ENCODE measurements at places on chromosomes 11 and 22.

- no peak for DNase-seq
Measured at GRCh38 chr11:92376146-92376599, 151.6 kb downstream of the FAT3 start.

DNA sequence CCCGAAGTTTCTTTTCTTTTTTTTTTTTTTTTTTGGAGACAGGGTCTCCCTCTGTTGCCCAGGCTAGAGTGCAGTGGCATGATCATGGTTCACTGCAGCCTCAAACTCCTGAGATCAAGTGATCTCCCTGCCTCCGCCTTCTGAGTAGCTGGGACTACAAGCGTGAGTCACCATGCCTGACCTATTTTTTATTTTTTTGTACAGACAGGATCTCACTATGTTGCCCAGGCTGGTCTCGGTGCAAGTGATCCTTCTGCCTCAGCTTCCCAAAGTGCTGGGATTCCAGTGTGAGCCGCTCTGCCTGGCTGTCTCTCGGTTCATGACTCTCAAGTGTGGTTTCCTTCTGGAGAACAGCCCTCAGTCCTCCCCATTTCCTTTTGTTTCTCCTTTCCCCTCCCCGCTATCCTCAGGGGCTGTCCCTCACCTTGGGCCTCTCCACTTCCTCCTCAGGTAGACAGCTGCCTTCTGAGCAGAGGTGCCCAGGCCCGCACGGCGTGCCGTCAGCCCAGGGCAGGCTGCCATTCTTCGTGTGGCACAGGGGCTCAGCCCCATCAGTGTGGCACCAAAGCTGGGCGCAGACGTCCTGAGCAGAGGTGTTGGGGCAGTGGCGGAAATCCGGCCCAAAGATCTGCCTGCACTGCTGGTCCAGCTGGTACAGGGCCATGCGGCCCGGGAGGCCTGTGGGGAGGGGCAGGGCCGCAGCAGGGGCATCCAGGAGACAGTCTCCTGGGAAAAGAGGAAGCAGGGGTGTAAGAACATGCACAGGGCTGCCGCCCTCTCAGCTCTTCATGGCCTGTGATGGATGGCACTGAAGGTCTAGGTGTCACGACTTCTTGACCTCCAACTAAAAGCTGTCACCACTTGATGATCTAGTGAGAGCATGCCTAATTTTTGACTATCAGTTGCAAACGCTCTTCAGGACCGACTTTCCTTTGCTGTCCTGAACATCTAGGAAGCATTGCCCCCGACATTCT lies 14.0 kb downstream of the ADAMTS8 start:
- DNase-seq: no peak

- no peak for DNase-seq
Measured at GRCh38 chr22:46758867-46759290, 3.6 kb upstream of the TBC1D22A start.

- no peak for DNase-seq
Measured at GRCh38 chr22:46744581-46744980, 6.5 kb upstream of the CERK start.

DNA sequence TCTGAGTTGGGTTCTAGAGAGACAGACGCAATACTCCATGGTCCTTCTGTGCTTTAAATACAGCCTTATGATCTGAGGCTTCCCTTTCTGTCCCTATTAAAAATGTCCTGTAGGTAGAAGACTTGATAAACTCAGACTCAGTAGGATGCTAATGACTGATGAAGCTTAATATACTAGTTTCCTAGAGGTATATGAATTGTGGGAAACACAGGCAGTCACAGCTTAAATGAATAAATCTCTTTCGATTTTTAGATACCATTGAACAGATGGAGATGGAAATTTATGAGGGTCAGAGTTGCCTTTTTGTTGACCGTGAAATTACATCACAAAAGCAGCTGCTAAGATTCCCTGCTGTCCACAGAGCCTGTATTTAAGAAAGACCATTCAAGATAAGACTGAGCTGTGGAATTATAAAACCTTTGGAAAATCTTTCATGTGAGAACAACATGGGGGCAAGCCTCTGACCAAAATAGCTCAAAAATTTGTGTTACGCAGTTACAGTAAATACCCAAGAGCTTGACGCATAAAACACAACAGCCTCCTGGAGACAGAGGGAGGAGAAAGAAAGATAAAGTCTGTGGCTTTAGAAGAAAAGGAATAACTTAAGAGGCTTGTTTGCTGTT lies 172.3 kb downstream of the AASDHPPT start:
- DNase-seq: no peak

GRCh38 chr11:102430158-102430836 lies 22.3 kb downstream of the TMEM123 start:
- no peak for DNase-seq

GRCh38 chr11:6799402-6799801 lies at the start of gene OR6A2:
Gene OR6A2, minus strand, starts transcription at chr11:6799689. Its CDS starts 3,981 bp downstream, at chr11:6795708.
- DNase-seq: no peak

DNA sequence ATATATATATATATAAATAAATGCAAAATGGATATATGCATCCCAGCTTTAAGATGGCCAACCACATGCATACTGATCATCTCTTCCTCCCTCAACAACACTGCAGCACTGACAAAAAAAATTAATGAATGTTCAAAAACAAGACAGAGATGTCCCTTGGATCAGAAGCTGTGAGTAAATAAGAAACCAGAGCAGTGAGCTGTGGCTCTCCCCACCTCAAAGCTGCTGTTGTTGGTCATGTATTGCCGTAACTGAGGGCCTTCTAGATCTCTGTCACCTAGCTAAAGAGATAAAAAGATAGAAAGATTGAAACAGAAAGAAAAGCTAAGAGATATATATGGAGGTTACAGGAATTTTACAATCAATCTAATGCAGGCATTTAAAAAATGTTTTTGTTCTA lies 15.5 kb upstream of the TMEM135 start:
- DNase-seq: no peak

DNA sequence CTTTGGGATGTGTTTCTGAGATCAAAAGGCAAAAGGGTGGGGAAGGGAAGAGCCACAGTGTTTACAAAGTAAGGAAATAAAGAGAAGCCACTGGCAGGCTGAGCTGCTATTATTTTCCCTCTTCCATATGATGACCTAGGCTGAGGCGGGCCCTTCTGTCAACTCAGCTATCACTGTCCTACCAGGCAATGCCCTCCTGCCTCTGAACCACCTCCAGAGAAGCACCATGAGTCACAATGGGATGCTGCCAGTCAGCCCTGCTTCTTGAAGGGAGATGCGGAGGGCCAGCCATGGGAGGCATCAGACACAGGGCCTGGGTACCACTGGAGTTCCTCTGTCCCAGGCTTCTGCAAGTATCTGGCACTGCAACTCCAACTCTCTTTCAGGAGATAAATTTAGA lies 107.9 kb upstream of the BID start:
- no peak for DNase-seq

GRCh38 chr11:84234462-84235202 lies 948.5 kb upstream of the CCDC90B start:
- no peak for DNase-seq

DNA sequence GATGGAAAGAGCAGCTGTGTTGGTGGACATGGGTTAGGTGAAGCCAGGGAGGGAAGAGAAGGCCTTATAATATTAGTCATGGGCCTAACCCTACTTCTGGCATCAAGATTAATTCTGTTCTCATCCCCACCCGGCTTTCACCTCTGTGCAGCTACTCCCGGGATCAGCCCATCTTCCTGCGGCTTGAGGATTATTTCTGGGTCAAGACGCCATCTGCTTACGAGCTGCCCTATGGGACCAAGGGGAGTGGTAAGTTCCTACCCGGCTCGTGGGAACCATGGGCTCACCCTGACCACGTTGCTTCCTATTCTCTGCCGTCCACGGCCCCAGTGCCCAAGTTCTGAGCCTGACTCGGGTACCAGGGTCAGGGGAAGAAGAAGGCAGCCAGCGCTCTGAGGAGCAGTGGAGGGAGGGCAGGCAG lies 51.6 kb downstream of the ST3GAL4 start:
- no peak for DNase-seq

GRCh38 chr11:62592146-62592815 lies 958 bp upstream of the TUT1 start:
- no peak for DNase-seq

DNA sequence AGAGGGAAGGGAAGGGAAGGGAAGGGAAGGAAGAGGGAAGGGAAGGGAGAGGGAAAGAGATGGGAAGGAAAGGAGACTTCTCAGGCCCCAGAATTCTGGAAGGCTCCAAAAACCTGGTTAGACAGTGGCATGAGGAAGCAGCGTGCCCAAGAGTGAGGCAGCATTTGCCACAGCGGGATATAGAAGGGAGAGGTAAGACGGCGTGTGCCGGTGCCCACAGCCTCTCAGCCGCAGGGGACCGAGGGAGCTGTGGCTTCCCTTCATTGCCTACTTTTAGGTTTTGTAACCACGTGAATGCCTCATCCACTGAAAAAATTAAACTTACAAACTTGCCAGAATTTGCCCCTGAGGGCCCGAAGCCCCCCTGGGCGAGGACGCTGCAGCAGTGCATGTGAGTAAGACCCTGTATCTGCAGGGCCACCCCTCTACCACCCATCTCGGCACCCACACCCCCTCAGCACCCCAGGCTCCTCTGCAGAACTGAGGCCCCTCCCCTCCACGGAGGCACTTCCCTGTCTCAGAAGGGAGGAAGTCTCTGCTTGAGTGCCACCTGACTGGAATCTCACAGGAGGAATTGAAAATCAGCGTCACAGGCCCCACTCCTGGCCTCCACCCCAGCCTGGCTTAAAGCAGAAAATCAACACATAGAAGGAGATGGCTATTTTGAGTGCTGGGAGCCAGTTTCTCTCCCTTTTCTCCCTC lies 58.1 kb downstream of the LINC01488 start:
- no peak for DNase-seq

GRCh38 chr11:121086866-121087265 lies 14.2 kb upstream of the TECTA start:
- DNase-seq: no peak

DNA sequence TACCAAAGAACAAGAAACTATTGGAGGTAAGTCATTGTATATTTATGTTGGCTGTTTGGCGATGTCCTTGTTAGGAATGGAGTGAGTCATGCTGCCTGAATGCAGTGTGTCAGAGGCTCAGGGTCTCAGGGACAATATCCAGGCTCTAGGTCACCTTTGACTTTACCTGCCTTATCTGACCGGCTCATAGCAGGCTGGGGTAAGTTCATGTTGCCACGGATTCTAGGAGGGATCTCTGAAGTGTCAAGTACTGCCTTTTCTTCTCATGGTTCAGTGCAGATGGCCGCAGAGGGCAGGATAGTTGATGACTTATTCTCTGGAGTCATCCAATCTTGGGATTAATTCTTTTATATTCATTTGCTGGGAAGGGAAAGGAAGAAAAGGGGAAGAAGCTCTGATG lies 53.2 kb downstream of the SPON1 start:
- DNase-seq: no peak

DNA sequence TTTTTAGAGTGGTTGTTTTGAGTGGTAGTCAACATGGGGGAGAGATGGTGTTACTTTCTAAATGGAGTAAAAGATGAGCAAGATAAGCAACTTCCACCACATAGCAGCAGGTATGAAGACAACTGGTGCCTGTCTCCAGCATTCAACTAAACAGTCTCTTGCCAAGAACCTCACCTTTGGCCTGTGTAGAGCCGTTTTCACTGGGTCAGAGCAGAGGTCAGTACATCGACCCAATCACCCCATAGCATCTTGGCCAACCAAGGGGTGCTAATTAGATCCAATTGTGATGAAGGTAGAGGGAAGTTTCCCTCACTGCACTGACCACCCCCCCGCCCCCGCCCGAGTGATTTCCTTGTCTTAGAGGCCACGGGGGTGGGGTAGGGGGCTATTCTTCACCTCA lies 188.2 kb downstream of the BLID start:
- no peak for DNase-seq

GRCh38 chr11:65826984-65827735 lies 6.6 kb upstream of the SNX32 start:
- no peak for DNase-seq

- DNase-seq: no peak
Measured at GRCh38 chr11:121560236-121560635, 107.5 kb upstream of the SORL1-AS1 start.

Measured in activated CD8-positive, alpha-beta memory T cell treated with anti-CD3 and anti-CD28 coated beads for 1 hour (primary cell).